ENCODE measurements at places on chromosomes 3 and 15.
A peak's percentile ranks its signal among the peaks of the same experiment; 100 is the strongest.

- DNase-seq = no peak
Measured at GRCh38 chr3:124845406-124845805, 41.8 kb downstream of the ITGB5 start.

DNA sequence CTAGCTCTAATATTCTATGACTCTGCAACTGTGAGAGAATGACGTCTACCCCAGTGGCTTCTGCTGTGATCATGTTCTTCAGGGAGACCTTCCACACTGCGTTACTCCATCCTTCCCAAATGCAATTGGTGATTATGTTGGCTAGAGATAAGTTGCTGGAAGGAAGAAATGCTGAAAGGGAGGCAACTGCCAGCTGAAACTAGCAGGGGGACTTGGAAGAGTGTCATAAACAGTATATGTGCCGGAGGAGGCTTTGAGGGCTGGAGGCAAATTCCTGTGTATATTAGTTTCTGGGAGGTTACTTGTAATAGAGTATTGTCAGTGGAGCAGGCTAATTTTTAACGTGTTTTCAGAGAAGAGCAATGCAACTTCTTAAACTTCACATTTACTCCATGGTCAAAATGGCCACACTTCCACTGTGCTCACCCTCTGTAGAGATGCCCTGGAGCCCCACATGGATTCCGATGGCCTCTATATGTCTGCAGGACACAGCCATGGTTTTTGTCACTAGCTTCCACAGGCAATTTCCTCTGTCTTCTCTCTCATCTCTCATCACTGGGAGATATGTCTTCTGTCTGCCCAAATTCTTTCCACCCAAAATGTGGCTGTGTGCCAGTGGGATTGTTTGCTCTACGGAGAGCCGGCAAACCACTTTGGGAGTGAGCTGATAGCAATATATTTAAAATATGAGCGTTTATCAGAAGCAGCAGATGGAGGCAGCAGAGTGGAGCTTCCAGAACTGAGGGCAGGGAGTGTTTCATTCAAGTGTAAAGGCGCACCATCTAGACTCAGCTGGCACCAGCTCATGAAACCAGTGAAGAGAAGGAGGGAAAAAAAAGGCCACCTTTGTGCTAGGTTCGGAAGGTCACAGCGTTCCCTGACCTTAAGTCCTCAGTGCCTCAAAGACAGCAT is 13.3 kb upstream of the CD47 start:
- DNase-seq = peak; percentile 45

GRCh38 chr15:67120009-67120838 is 54.8 kb downstream of the SMAD3 start:
- no peak for DNase-seq

GRCh38 chr3:10625323-10625722 is 119.9 kb upstream of the ATP2B2 start:
- DNase-seq = no peak

- no peak for DNase-seq
Measured at GRCh38 chr15:89772932-89773583, 3.1 kb upstream of the MESP2 start.

GRCh38 chr3:153591561-153592245 is 429.7 kb downstream of the RAP2B start:
- no peak for DNase-seq

DNA sequence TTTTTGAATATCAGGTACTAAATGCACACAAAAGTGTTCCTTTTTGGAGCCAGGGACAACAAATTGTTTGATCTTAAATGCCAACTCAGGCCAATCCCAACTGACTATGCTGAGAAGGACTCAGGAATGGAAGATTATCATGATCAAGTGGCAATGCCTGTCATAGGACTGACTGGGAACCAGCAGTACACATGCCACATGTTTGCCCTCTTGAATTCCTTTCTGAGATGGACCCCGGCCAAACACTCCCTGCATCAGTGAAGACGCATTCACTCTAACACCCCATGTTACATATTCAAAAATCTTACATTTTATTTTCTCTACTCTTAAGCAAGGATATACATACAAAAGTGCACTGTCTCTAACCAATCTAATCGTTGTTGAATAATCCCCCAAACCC is 36.1 kb downstream of the CLDN18 start:
- no peak for DNase-seq

DNA sequence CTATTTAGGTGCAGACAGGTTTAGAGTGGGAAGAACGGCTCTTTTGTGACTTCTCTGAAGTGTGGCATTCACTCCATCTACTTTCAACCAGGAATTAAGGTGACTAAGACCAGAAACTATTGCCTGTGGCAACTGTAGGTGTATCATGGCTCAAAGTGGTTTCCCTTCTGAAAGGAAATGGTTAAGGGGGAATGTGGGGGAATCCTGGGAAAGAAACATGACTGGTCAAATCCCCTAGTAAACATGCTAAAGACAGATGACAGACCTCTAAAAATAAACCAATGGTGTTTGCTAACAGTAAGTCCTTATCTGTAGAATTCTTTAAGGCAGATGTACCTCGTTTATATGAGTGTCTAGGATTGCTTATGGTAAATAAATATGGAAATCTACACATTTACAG is 56.9 kb downstream of the MEGF11 start:
- DNase-seq = no peak

DNA sequence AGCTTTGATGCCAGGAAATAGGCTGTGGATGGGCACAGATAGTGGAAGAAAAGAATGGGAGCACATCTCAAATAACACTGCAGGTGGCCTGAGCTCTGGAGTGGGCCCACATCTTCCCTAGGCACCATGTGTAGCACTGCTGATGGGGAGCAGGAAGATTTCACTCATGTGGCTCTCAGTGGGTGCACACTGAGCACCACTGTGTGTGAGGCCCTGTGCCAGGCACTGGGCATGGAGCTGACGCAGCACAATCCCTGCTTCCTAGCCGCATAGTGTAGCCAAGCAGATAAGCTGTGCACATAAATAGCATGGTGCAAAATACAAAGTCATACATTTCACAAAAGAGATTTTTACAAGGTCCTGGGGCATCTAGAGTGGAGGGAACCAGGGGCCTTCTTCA is 101.6 kb downstream of the MOBP start:
- DNase-seq = no peak

DNA sequence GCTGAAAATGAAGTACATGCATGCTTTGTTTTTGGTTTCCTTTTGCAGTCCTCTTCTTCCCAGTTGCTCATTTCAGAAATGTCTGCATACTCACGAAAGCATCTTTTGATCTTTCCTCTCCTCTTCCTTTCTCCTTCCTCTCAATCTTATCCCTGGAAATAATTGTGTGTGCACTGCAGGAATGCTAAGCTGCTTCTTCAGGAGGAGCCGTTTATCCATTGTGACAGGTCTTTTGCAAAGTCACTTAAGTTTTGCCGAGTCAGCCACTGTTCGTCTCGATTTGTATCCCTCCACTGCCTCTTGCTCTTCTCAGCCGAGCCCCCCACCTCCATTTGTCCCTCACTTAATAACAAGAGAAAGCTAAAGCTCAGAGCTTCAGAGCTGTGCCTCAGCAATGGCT is 597.6 kb downstream of the AGBL1 start:
- peak; percentile 79 for DNase-seq

DNA sequence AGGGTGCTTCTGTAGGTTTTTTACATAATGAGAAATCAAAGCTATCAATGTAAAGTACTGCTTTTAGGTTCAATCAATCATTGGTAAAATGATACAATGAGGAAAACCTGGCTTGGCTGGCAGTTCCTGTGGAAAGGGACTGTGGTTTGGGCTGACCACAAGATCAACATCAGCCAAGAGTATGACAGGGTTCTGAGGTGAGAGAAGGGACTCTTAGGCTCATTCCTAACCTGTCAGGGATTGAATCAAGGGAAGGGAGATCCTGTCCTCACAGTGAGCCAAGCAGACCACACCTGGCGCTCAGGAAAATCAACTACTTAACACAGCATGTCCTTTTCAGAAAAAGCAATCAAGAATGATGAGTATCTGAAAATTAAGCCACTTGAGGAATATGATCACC is 111.1 kb downstream of the MAGI1 start:
- DNase-seq = no peak

- no peak for DNase-seq
Measured at GRCh38 chr3:131925571-131925970, 109.2 kb downstream of the CPNE4 start.

DNA sequence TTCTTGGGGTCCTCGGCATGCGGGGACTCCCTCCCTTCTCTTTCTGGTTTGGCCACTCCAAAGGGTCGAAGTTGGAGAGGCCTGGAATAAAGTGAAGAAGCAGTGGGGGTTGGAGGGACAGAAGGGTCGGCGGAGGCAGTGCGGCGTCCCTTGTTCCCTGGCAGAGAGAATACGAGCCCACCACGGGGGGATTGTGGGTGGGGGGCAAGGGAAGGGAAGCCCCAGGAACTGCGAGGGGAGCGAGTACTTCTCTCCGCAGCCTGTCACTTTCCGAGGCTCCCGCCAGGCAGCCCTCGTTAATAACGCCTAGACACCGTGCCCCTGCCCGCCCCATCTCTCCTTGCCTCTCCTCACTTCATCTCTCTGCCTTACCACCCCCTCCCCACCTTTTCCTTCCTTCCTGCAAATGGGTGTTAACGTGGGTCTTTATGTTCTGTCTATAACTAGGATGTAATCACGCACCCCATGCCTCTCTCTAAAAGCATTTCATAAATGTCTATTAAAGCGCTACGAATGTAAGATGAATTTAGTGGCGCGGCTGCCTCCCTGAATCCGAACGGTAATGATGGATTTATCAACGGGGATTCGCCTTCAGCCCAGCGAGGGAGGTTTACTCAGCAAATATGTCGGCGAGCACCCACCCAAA is 13.7 kb downstream of the NR2F2 start:
- DNase-seq = no peak

DNA sequence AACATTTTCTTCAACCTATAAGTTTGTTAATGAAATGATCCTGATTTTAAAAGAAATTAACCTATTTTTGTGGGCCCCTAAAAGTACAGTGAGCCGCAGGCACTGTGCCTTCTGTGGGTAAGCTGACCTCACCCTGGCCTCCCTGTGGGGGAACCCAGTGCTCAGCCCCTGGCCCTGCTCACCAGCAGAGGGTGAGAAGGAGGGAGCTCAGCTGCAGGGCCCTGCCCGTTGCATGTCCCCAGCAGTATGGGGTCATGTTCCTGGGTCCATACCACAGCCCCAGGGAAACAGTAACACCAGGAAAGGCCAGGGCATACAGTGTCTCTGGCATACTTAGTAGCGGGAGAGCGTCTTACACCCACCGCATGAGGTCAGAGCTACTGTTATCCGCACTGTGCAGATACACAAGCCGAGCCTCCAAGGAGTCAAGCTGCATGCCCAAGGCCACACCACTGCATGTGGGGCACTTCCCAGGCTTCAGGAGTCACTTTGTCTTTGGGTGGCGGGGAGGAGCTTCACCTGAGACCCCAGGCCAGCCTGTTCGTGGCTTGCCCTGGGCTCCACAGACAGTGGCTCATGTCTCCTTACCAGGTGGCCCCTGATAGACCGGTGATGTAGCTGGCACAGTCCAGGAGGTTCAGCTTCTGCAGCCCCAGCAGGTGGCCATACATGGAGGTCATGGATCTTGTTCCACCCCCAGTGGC is 22.6 kb upstream of the EHD4 start:
- no peak for DNase-seq

- no peak for DNase-seq
Measured at GRCh38 chr3:11455956-11456355, 183.8 kb downstream of the ATG7 start.

DNA sequence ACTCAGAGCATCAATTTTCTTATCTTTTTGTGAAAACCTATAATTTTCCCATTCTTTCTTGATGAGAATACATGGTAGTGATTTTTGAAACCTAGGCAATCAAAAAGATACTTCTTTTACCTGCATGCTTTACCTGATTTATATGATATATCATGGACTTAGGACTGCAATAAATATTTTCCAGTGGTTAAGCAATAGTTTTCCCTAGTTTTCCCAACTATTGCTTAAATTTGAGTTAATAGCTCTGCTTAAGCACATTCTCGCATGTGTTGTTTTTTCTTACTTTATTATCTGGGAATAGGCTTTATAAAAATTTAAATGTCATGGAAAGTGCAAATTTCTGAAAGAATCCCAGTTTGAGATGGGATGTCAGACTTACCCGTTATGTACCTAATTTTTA is 465.1 kb upstream of the BCHE start:
- DNase-seq = no peak

GRCh38 chr3:158728061-158728377 is 4.2 kb downstream of the RARRES1 start:
- no peak for DNase-seq

GRCh38 chr15:41853831-41854230 is 15.2 kb downstream of the PLA2G4B start:
- no peak for DNase-seq

DNA sequence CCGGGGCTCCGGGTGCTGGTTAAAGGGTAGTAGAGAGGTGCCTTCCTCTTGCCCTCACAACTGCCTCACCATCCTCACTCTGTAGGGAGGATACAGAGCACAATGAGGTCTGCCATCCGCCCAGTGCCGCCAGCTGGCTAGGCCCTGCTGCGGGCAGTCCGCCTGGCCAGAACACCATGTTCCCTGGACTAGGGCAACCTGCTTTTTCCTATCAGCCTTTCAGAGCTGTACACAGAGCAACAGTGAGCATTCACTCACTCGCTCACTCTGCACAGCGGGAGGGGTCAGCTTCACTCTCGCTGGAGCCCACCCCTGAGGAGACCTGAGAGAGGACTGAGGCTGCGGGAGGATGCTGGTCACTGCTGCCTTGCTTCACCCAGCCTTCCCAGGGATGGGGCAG is 218.7 kb upstream of the CHRNA7 start:
- no peak for DNase-seq

DNA sequence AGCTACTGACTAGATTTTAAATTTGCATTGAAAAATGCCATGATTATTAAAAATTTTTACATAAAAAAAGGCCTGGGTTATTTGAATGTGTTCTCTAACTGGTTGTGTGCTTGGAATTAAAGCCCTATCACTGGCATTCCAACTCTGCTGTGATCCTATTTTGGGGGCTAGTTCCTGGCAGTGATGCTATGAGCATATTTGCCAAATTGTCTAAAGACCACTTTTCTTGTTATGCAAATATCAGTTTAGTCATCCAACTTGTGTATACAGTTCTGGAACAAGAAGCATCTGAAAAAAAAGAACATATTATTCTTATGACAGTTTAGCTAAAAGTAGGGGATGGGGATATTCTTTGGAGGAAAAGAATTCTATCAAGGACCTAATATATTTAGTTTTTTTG is 243.4 kb upstream of the ZNF717 start:
- DNase-seq = no peak

DNA sequence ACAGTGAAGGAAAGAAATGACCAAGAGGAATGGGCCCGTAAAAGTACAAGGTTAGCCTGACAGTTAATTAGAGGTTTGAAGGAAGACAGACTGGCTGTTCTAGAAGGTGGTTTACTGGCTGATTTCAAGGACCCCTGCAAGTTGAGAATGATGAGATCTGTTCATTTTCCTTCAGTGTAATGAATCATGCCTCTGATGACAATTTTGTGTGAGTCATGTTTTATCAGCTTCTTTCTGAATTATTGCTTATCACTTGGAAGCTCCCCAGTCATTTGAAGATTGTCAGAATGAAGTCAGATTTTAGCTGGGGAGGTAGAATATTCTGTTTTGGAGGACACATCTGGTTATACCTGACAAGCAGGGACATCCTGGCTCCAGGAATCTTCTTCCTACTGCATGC is 50.6 kb downstream of the DRD3 start:
- DNase-seq = no peak

GRCh38 chr15:47955021-47955420 is 165.8 kb upstream of the SLC24A5 start:
- no peak for DNase-seq

- peak; percentile 81 for DNase-seq
Measured at GRCh38 chr3:71581457-71582035, 2.0 kb downstream of the FOXP1 start.

Data from eye (tissue), 1 donor.